Activated naive CD8-positive, alpha-beta T cell treated with anti-CD3 and anti-CD28 coated beads, Interleukin-2, amount 10 ng/mL, durations not matched to agents 7 days and 5 days (primary cell): ENCODE measurements at places on chromosomes 2 and 18. TPM values are rescaled to one million over a fixed set of nuclear protein-coding genes. Genes with fewer than 3 reads are reported as not detected.

SYT4 gene
- total RNA-seq: not detected

KCNF1 gene
- not detected for total RNA-seq

LHCGR gene
- not detected for total RNA-seq

ZNF397 gene
- 20.9 TPM for total RNA-seq

METTL4 gene
- 22.7 TPM for total RNA-seq

DNA sequence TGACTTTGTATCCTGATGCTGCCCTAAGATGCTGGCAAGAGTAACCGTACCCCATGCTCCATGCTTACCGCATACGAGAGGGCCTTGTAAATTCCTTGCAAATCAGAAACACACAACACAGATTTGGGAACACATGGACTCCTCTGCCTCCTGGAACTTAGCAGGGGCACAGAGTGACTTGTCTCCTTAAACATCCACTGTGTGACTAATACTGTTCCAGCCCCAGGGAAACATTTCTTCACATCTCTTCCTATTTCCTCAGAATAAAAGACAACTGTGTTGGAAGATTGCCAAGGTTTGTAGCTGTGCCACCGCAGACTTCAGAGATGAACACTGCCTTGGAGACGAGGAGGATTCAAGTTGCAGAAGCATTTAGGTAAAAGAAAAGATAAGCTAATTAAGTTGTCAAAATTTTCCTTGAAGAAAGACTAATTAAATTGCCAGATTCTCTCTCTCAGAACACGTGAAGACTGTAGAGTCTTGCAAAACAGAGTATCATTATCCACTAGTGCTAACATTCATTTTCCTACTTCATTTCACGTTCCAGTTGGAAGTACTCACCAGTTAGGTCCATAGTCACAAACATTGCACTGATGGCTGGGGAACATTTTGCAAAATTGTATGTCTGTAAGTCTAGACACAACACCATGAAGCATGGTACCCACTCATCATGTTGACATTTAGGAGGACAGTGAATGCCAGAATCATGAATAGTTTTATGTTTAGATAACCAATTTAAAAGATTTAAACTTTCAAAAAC lies 188.8 kb downstream of the TSN start:
- no peak for DNase-seq
